SK-N-SH (cell line): ENCODE measurements at places on chromosomes 6 and 20.
A peak's percentile ranks its signal among the peaks of the same experiment; 100 is the strongest.

DNA sequence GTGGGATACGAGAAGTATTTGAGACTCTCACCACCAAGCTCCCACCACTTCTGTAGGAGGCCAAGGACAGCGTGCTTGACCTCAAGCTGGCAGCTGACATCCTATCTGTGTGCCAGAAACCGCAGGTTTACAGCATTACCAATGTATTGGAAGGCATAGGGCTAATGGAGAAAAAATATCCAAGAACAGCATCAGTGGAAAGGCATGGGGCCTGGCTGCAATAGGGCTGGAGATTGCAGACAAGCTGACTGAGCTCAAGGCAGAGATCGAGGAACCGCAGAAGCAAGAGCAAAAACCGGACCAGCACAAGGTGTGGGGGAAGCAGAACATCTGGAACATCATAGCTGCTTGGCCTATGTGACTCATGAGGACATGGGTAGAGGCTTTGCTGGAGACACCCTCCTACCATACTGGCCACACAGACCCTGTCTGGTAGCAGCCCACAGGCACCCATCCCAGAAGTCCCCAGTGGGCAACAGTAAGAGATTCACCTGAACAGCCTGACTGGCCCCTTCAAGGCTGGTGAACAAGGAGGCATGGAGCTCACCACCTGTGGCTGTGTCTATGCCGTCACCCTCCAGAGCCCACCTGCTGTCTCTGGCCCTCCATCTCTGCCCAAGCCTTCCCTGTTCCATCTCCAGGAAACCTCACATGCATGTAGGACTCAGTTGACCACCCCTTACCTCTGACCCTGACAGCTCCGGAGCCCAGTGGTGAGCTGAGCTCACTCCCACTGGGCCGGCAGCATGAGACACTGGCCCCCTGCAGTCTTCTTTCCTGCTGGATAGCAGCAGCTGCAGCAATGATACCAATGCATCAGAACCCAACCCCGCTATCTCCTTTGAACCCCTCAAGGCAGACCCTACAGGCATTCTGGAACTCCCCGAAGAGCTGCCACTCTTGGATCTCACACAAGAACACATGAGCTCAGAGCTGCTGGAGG, 171.1 kb downstream of the KIF6 start:
- DNase-seq, result no peak

- DNase-seq, result peak; percentile 75
Measured at GRCh38 chr20:61657721-61658377, 405.8 kb downstream of the CDH4 start.

- no peak for DNase-seq
Measured at GRCh38 chr6:156719720-156720563, 57.2 kb upstream of the ARID1B start.

GRCh38 chr6:62519574-62519973, 233.5 kb upstream of the KHDRBS2 start:
- DNase-seq, result no peak

DNA sequence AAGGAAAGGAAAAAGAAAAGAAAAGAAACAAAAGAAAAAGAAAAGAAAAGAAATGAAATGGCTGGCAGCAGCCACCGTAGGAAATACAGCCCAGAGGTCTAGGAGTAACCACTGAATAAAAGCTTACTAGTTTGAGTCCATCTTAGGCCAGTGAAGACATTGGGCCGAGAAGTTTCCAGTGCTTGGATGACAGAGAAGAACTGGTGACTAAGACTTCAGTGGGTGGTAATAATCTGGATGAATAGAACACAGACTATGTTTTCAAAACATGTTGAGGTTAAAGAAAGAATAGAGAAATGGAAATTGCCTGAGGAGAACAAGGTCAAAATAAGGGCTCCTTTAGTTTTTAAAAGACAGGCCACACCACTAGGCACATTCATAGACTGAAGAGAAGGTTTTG, 198.8 kb downstream of the ATXN1 start:
- DNase-seq, result no peak

- no peak for DNase-seq
Measured at GRCh38 chr6:24960991-24961475, 25.3 kb upstream of the RIPOR2 start.
